ENCODE measurements at places on chromosomes 3 and 15.

DNA sequence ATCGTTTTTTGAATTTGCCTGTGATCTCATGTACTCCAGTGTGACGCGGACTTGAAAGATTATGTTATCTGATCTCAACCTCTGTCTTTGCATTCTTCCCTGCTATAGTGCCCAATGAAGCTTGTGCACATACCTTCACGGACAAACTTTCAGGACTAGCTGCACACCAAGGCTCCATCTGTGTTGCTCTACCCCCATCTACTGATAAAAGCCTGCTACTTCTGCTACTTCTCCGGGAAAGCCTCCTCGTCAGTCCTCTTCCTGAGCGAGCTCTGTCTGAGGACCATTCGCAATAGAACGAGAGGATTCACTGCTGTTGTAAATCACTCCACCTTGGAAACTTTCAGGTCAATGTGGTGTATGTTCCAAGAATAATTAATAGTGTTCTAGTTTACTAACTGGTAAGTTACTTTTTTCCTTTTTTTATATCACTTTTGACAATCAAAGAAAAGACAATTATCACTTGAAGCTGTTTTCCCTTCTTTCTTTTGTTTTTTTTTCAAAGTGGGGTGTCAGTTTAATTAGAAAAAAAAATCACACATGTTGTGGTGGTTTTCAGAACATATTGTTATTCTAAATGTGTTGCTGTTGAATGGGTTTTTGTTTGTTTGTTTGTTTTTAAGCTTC lies 217.6 kb downstream of the ARRDC4 start:
- DNase-seq: peak; percentile 70

GRCh38 chr15:66565741-66566144 lies at the start of gene LCTL:
LCTL (minus strand) TSS chr15:66565998; CDS start chr15:66565365, 633 bp downstream.
- no peak for DNase-seq

- peak; percentile 65 for DNase-seq
These were observed 70.6 kb downstream of the GOLIM4 start for GRCh38 chr3:168025076-168025475.

- no peak for DNase-seq
These were observed 231.2 kb upstream of the TPRG1 start for GRCh38 chr3:188940573-188940932.

DNA sequence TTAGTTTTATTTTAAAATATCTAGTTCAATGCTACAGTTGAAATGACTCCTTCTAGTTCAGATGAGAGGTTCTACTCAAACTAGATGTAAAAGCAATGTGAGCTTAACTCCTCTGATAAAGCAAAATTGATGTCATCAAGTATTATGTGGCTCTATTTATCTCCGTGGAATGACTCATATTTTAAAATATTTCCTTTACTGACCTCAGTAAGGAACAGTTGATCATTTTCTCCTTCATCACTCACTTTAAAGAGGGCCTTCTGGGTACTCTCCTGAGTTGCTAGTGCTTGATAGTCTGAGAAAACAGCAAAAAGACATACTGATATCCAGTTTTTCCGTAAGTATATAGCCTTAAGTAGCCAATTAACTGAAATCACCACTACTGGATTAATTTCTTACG lies 1099.3 kb downstream of the ROBO2 start:
- no peak for DNase-seq

DNA sequence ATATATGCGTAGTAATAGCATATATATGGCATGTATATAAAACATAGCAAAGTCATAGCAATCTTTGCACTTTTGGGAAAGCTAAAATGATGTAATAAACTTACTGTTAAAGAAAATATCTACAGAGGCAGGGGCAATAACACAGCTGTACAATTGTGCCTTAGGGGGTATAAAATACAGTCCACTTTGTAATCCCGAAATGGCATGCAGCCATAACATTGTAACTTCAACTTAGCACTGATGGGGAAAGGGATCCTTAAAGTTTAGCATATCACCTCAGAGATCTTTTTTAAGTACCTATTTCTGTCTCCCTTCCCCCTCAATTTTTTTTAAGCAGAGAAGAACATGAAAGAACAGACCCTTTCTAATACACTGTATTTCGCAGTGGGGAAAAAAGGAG lies 40.8 kb downstream of the PLD1 start:
- no peak for DNase-seq

- DNase-seq: no peak
These were observed 1.8 kb downstream of the PRR23E start for GRCh38 chr3:127194601-127195187.

DNA sequence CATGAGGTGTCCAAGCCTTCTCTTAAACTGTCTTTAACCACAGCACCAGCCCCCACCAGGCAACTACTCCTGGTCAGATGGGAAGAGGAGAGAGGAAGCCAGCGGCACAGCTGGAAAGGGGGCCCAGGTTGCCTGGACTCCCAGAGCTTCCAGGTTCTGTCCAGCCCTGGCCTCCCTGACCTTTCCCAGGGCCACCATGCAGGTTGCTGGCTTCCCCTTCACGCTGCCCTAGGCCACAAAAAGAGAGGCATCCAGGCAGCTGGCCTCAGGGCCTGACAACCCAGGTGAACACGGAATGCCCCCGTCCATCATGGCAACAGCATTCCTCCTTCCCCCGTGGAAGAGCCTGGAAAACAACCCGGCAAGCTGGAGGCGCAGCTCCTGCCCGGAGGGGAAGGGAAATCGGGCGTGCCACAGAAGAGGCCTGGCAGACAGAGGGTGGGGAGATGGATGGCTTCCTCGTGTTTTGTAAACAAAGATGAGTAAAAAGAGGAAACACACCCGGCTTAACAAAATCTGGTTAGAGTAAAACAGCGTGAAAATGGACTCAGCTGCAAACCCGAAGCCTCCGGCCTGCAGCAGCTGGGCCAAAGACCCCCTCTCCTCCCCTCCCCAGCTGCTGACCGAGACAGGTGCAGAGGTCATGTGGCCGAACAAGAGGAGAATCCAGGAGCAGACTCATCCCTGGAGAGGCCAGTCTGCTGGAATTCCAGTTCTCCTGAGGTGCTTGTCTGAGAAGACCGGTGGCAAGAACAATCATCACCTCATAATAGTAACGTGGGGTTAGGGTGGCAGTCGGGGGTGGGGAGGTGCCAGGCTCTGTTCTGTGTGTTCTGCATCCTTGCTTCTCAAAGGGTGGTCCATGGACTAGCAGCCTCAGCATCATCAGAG lies 15.5 kb downstream of the BMF start:
- DNase-seq: peak; percentile 50

GRCh38 chr15:34248190-34248589 lies 23.4 kb downstream of the EMC4 start:
- DNase-seq: no peak

- no peak for DNase-seq
These were observed 23.9 kb downstream of the EIF1B start for GRCh38 chr3:40333416-40333815.

DNA sequence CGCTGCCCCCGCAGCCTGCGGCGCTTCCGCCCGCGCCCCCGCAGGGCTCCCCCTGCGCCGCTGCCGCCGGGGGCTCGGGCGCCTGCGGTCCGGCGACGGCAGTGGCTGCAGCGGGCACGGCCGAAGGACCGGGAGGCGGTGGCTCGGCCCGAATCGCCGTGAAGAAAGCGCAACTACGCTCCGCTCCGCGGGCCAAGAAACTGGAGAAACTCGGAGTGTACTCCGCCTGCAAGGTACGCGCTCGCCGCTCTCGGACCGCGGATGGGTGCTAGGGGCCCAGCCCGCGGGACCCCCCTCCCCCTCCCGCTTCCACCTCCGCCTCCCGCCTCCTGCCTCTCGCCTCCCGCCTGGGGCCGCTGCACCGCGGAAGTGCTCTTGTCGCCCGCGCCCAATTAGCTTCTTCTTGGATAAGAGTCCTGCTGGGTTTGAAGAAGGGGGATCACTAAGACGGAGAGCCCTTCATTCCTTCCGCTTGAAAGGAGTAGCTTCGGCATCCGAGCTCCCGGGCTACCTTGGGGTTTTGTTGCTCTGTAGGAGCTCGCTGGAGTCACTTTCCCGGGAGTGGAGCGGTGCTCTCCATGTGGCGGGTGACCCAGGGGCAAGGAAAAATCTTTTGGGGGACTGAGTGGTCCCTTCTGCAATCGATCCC lies 426 bp downstream of the KAT2B start:
- DNase-seq: peak; percentile 86

DNA sequence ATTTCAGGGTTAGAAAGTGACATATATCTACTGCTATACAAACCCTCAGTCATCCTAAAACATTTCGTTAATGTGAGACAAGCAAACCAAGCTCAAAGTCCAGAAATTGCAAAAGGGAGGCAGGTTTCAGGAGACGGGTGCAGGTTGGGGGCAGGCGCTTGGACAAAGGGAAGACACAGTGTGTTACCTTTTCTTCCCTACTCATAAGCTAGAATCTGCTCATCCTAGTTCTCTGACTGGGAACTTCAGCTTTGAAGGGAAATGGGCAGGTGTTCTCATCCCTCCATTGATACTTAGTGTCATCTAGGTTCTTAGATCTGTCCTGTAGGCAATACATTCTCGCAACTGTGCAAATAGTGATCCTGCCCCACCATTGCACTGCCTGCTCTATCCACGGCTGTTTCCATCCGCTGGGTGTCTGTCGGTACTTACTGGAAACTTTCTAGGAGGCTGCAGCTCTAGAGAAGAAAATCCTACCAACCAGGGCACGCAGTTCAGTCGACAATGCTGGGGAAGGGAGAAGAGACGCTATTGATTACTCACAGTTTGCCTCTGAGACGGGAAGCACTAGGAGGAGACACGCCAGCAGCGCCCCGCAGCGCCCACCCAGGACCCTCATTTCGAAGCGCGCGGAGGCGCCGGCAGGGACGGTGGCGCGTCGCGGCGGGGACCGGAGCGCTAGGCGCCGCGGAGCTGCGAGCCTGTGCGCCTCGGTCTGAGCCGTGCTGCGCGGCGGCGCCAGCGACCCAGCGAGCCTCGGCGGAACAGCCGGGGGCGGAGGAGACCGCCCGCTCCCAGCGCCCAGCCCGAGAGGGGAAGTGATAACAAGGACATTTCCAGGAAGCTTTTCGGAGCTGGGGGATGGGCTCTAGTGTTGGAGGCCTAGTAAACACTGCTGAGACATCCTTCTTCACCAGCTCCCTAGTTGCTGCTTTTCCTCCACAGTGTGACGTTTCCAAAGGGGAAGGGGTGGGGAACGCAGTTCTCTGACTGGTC lies at the start of gene PROS1:
Gene PROS1, minus strand, starts transcription at position 766 of the 996 bp plus-strand sequence. Its CDS starts 147 bp downstream, at position 619.
- DNase-seq: peak; percentile 83

DNA sequence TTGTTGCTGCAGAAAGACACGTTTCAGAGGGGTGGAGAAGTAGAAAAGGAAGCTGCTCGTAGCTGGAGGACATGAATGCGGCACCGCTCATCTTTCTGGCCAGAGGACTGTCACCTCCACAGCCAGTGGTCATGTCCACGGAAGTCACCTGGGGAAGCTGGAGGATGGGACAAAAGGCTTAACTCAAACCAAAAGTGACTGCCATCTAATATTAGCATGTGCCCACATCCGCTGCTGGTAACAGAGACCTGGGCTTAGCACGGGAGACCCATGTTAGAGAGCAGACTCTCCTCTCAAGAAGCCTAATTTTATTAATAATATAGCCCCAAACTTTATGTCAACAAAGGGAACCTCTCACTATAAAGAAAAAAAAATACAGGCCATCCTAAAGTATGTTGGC lies 5.9 kb downstream of the MEX3B start:
- DNase-seq: no peak

DNA sequence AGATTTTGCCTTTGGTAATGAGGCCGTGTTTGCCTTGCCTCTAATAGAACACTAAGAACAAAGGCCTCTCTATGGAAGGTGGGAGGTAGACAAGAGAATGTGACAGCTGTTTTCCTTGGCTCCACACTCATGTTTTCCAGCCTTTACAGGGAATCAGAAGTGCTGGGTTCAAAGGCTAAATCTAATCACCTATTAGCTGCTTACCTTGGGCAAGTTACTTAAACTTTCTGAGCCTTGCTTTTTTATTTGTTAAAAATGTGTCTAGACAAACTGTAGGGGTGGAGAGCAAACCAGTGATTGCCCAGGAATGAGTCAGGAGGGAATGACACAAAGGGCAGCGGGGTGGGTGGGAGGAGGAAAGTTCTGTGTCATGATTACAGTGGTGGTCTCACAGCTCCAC lies 179.0 kb downstream of the P3H2 start:
- no peak for DNase-seq

DNA sequence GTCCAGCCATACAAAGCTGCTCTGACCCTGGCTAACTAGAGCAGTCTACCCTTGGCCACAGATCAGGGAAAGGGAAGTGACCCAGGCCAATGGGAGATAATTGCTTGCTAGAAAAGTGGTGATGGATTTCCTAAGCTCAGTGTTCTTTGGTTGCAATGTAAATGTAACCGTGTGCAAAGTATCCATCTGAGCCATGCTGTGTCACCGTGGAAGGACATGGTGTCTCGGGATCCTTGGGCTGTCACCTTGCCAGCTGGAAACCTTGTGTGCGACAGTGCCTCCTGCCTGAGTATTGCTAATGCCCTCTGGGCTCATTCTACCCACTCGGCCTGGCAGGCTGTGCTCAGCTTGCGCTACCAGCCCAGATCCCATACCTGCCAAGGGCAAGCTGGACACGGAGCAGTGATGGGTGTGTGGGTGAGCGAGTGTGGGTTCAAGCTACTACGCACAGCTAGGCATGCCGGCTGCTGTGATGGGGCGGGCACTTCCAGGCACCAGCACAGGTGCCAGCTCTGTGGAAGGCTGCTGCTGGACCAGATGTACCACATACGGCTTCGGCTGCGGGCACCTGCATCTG lies 10.7 kb upstream of the SIAH2 start:
- no peak for DNase-seq

DNA sequence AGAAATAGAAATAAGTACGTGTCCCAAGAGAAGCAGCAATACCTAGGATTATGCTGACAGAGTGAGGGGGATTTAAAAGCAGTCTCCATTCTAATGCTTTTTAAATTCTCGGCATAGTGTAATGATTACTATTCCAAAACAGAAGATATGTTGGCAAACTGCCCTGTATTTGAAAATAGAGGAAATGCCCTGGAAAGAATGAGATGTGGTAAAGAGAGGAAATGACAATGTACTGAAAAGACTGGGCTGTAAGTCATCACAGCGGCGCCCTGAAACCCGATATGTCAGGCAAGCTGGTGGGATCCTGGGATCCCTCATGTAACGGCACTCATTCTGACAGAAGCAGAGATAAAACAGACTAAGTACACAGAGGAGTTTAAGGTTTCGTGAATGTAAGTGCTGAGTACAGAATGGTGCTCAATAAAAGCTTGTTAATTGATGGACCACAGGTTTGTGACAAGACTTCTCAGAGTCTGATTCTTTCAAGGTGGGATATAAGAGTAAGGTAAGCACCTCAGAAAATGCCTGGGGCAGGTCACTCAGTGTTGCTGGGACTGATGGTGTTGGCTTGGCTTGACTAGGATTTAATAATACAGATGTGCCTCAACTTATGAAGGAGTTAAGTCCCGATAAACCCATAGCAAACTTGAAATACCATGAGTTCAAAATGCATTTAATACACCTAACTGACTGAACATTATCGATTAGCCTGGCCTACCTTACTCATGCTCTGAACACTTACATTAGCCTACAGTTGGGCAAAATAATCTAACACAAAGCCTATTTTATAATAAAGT lies 91.4 kb downstream of the NFKBIZ start:
- peak; percentile 96 for DNase-seq
